Cardiac fibroblast (primary cell): ENCODE measurements at places on chromosomes 16 and 17.
A peak's percentile ranks its signal among the peaks of the same experiment; 100 is the strongest.

DNA sequence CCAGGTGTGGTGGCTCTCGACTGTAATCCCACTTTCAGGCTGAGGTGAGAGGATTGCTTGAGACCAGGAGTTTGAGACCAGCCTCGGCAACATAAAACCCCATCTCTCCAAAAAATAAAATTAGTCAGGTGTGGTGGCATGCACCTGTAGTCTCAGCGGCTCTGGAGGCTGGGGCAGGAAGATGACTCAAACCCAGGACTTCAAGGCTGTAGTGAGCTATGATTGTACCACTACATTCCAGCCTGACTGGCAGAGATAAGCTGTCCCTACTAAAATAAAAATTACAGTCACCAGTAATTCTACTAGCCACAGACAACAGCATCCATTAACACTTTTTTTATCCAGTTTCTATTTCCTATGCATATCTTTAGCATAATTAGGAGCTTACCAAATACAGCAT is 176.3 kb downstream of the CPPED1 start:
- no peak for DNase-seq

DNA sequence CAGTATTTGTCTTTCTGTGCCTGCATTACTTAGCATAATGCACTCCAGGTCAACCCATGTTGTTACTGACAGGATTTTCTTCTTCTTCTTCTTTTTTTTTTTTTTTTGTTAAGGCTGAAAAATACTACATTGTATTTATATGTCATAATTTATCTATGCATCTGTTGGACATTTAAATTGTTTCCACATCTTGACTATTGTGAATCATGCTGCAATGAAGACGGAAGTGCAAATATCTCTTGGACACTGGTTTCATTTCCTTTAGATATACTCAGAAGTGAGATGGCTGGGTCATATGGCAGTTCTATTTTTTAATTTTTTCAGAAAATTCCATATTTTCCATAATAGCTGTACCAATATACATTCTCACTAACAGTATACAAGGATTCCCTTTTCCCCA is 272.7 kb upstream of the PMFBP1 start:
- no peak for DNase-seq

- DNase-seq = no peak
These were observed 25.4 kb downstream of the MAP1LC3B start for GRCh38 chr16:87417528-87417910.

GRCh38 chr16:20940871-20941635 is 40.5 kb downstream of the LYRM1 start:
- DNase-seq = no peak

DNA sequence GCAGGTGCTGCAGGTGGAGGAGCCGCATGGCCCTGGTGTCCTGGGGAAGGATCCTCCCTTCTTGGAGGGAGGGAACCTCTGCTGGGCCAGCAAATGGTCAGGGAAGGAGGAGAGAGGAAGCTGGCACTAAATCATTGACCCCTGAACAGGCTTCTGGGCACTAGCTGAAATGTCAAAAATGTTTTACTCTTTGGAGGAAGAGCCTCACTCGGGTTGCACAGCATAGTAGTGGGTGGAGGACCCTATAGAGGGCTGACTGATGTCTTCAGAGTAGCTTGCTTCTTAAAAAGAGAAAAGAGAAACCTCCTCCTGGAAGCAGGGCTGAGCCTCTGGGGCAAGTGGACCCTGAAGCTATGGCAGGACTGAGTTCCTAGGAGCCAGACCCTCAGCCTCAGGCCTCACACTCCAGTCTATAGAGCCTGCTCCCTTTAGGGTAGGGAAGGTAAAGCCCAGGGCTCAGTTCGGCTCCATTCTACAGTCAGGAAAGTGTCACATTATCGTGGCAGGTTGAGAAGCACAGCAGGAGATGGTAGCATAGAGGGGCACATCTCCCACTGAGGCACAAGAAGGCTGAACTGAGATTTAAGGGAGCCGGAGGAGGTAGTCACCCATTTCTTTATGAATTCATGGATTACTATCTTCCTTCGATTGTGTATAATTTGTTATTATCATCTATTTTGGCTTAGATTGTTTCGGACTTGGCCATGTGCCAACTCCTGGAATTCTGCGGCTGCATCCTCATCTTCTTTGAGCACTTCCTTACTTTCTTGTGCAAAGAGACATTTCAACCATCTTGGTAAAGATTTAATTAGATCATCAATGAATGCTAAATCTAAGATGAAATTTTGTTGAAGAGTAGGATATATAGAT is 7.3 kb upstream of the CUEDC1 start:
- no peak for DNase-seq

DNA sequence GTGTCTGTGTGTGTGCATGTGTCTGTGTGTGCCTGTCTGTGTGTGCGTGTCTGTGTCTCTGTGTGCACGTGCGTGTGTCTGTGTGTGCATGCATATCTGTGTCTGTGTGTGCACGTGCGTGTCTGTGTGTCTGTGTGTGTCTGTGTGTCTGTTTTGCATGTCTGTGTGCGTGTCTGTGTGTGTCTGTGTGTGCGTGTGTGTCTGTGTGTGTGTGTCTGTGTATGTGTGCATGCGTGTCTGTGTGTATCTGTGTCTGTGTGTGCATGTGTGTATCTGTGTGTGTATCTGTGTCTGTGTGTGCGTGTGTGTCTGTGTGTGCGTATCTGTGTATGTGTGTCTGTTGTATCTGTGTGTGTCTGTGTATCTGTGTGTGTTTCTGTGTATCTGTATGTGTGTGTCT is 5.4 kb downstream of the GSG1L2 start:
- no peak for DNase-seq

DNA sequence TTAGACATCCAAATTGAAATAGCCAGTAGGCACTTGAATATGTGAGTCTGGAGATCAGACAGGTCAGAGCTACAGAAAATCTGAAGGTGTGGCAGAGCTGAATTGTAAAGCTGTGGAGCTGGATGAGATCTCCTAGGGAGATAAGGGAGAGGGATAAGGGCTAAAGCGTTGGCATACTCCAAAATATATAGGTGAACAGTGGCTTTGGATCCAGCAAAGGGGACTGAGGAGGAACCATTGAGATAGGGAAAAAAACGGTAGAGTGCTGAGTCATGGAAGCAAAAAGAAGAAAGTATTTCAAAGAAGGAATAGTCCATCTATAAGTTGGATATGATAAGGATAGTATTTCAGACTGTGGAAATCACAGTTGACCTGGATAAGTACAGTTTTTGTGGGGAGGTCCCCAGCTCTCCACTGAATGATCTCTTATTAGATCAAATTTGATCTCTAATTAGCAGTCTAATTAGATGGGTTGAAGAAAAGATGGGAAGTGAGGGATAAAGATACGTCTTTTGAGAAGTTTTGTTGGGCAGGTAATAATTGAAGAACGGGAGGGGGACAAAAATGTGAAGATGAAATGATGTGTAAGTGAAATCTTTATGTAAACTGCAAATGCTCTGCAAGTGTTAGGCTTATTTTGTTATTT is 587 bp upstream of the DBF4B start:
- DNase-seq = peak; percentile 3

- no peak for DNase-seq
These were observed 24.7 kb downstream of the HAPSTR1 start for GRCh38 chr16:9116141-9116540.

- DNase-seq = peak; percentile 24
These were observed 1253.7 kb upstream of the CDH8 start for GRCh38 chr16:63289834-63290460.

GRCh38 chr16:1007284-1007850 is 25.8 kb downstream of the SOX8 start:
- no peak for DNase-seq

DNA sequence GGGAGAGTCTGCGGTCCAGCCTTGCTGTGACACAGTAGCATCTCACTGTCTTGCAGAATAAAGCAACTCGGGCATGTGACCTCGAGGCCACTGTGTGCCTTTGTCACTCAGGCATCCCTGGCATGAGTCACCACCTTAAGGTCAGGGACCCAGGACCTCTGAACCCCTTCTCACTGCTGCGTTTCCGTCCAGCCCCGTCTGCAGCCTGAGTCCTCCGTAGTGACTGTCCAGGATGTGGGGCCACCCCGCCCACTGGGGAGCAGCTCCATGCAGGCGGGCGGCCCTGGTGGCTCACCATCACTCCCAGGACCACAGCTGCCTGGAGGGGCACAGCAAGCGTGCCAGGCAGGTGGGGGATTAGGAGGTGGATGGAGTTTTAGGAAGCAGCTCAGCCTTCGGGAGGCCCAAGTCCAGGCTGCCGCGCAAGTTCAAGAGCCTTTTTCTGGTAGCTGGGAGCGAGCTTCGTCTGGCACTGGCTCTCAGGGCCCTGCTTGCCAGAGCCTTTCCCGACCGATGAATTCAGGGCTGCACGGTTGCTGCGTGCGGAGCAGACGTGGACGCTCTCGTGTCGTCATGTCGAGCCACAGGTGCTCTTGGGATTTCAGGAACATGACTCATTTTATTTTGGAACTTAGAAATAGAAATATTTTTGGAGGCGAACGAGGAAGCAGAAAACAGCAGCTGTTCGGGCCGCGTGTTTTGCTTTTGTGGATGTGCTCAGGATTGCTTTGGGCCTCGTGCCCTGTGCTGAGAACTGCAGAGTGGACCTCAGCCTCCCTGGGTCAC is 16.8 kb downstream of the KCTD5 start:
- no peak for DNase-seq

- peak; percentile 36 for DNase-seq
These were observed 19.7 kb upstream of the LRRC37A3 start for GRCh38 chr17:64938925-64939474.

DNA sequence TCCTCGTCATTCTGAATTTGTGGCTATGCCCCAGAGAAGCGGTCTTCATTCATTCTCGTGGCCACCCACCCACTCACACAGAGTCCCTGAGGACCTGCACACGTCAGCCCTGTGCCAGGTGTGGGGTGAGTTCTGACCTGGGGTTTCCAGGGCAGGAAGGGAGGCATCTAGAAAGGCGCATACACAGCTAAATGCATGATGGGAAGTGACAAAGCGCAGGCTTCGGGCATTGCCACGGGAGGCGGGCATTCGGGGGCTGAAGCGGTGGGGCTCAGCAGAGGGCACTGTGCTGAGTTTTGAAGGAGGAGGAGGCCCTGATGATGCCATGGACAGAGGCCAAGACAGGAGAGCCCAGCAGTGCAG is 10.9 kb downstream of the UBALD2 start:
- no peak for DNase-seq

GRCh38 chr16:53999841-54000240 is 286.7 kb downstream of the IRX3 start:
- peak; percentile 33 for DNase-seq

GRCh38 chr16:17070882-17071592 is 399.7 kb downstream of the XYLT1 start:
- DNase-seq = no peak

GRCh38 chr16:23922406-23922805 is 86.6 kb downstream of the PRKCB start:
- no peak for DNase-seq

- no peak for DNase-seq
These were observed 73.9 kb downstream of the GNAO1 start for GRCh38 chr16:56265184-56265583.

DNA sequence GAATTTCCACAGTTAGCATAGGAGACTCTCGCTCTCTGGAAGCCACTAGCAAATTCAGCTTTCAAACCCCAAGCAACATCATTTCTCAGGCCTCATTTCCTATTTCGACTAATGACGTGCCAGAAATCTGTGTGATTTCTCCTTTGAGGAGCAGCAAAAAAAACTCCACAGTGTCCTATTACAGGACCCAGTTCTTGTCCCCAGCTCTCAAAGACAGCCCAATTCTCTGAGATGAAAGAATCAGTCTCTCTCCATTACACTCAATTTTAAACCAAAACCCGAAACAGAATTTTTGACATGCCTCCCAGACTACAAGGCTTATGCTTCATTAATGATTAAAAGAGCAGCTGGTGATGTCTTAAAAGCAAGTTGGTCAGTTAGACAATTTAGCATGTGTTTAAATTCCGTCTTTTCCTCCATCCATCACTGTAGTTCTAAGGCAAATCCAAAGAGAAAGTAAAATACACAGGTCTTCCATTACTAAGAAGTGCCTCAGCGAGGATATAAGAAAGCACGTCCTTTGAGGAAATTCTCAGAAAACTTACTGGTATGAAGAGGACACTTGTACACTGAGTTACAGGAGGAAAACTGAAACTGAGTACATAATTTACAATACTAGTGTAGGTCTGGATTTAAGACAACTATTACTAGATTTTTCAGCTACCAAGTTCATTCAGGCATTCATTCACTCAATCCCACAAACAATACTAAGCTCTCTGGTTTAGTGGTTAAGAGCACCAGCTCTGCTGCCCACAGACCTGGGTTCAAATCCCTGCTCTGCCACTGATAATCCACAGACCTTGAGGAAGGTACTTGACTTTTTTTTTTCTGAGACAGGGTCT is 12.5 kb downstream of the TOM1L2 start:
- peak; percentile 55 for DNase-seq

- DNase-seq = peak; percentile 95
These were observed 183.0 kb downstream of the PHKB start for GRCh38 chr16:47644166-47644565.

DNA sequence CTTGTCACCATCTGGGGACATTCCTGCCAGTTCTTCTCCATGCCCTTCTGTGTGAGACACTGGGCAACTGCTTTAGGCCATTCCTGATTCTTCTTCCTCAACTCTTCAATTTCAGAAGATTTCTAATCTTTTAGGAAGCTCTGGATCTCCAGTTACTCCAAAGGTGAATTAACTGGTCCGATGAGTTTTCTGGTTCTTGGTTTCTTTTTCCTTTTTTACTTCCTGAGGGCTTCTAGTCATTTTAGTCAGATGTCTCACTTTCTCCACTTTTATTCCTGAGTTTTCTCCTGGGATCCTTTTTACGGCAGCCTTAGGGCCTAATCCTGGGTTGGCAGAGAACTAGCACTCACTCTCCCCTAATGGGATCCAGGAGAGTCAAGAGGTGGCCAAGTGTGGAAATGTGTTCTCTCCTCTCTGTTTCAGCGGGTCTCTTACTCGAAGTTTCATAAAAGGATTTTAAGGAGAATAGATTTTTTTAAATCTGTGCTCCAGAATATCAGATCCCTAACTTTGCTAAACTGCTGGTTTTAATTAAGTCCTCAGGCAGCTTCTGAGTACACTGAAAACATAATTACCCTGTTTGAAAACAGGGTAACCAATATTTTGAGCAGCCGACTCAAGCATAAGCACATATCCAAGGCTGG is 107.6 kb downstream of the RMI2 start:
- no peak for DNase-seq

DNA sequence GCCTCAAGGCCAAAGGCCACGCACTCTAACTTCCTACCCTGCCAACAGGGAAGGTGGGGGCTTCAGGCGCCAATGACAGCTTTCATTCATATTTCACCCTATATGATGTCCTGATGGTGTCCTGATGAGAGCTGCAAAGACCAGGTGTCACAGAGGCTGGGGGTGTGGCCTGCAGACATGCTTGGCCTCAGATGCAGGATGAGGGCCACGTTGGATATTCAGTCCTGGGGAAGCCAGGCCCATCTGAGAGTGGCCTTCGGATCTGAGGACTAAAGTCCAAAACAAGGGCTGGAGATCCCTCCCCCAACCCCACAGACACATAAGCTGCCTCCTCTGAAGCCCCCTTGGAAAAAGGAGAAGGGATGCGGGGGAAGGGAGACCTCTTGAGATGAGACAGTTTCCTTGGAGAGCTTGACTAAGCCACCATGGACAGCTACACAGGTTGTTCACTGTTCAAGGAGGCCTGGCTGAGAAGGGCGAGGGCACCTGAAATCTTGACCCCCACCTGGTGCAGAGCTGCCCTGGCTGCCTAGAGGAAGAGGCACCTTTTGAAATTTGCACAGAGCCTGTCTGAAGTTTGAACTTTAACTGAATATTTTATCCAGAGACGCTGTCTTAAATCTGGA is 24.3 kb upstream of the GSG1L start:
- no peak for DNase-seq

- DNase-seq = no peak
These were observed 585.8 kb upstream of the GOT2 start for GRCh38 chr16:59319871-59320270.

GRCh38 chr16:29978564-29979270 is 5.0 kb downstream of the TAOK2 start:
- DNase-seq = no peak
